Left forelimb (tissue), 1 donor: ENCODE measurements at places on chromosomes 1 and 21.
A peak's percentile ranks its signal among the peaks of the same experiment; 100 is the strongest.

- DNase-seq: no peak
Measured at GRCh38 chr1:83901547-83902155, 97.3 kb downstream of the TTLL7 start.

DNA sequence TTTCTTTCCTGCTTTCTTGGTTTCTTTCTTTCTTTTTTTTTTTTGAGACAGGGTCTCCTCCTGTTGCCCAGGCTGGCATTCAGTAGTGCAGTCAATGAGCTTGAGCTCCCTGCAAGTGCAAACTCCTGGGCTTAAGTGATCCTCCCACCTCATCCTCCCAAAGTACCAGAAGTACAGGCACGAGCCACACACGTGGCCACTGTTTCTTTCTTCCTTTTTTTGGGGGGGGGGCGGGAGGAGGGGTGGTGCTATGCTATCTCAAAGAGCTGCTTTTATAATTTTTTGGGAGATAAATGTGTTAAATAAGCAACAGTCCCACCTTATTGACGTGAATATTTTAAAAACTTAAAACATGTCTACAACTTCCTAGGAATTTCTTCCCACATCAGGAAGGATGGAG, 42.2 kb downstream of the AK4 start:
- no peak for DNase-seq

DNA sequence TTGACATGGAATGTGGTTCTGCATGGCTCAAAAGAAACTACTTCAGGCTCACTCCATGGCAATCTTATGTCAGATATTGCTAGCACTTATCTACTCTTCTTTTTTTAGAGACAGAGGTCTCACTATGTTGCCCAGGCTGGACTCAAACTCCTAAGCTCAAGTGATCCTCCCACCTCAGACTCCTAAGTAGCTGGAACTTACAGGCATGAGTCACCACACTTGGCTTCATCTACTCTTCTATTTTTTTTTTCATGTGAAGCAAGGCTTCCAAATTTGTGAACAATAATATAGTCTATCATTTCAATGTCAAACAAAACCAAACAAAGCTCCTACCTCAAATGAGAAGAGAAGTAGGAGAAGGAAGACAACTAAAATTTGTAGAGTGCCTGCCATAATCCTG, 7.5 kb upstream of the PSEN2 start:
- DNase-seq: no peak

- DNase-seq: no peak
Measured at GRCh38 chr1:95415146-95415545, 181.1 kb downstream of the RWDD3 start.

GRCh38 chr1:205668951-205669340, 11.4 kb downstream of the SLC45A3 start:
- no peak for DNase-seq

DNA sequence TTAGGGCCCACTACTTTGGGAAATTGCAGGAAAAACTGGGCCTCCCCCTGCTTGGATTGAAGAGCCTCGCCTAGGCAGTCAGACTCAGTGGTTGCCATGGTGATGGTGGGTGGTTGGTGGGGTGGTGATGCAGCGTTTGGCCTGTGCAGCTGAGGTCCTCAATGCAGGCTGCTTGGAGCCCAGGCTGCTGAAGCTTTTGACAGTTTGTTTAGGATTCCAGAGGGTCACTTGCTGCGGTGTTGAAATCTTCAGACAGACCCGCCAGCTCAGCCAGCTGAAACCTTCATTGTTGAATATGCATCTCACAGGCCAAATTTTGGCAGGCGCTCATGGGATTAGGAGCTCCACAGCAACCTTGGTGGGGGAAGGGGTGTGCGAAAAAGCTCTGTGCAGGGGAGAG, 67.9 kb downstream of the CACNA1E start:
- no peak for DNase-seq

- no peak for DNase-seq
Measured at GRCh38 chr1:223068900-223069665, 74.0 kb downstream of the TLR5 start.

- no peak for DNase-seq
Measured at GRCh38 chr1:39238476-39238875, 34.0 kb downstream of the MACF1 start.

- peak; percentile 28 for DNase-seq
Measured at GRCh38 chr1:153428073-153428638, 11.8 kb downstream of the S100A7A start.

DNA sequence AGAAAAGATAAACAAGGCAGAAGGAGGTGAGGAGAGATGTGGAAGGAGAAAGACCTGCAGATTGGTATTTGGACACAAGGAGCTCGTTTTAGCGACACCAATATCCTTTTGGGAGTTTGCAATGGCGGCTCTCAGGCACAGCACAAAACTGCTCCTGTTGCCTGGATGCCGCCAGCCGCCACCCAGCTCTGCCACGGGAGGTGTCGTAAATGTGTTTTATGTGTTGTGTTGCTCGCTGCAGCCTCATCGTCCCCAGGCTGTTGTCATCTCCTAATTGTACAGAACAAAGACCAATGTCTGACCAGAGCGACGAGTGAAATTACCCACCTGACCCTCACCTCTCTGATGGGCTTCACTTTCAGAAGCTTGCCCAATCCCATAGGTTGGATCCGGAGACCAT, 96.6 kb upstream of the ZNF281 start:
- no peak for DNase-seq

- DNase-seq: no peak
Measured at GRCh38 chr1:113415310-113416070, 25.2 kb downstream of the MAGI3 start.

DNA sequence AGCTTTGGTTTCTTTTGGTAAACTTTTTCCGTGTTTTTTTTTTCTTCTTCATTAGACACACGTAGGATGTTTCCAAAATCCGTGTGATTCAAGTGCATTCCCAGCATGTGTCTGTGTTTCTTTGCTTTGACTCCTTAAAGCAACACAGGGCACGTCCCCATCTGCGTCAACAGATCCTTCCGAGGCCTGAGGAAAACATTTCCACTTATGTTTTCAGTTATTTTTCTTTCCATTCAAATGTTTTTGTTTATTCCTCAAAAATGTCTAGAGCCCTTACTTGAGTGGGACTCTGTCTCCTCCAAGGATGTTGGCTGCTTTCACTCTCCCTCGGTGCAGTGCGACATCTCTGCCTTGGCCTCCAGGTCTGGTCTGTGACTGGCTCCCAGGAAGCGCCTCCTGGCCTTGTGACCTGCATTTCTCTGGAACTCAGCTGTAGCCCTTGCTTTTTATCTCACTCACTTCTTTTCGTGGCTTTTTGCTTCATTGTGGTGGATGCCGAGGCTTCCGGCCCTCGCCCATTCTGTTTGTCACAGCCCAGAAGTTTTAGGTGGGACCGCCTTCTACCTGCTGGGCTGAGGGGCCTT, 31.3 kb upstream of the SLC19A1 start:
- DNase-seq: peak; percentile 51

- DNase-seq: no peak
Measured at GRCh38 chr21:43937051-43937832, 72.2 kb downstream of the AGPAT3 start.

GRCh38 chr21:39523399-39523798, 71.6 kb downstream of the SH3BGR start:
- no peak for DNase-seq

DNA sequence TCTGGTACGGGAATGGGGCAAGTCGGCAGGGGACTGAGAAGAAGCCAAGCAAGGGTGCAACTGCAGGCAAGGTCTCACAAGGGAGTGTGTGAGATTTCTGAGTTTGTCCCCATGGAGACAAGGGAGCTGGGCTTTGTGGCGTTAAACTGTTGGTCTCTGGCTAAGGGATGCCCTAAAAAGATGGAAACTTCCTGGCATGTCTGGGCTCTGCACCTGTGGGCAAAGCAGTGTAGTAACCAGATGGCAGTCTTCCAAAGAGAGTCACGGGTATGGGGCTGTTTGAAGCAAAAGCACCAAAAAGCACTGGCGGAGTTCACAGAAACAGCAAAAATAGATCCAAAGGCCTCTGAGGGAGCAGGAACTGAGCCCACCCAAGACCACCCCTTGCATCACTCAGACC, 104.8 kb upstream of the SLC44A3 start:
- DNase-seq: no peak

GRCh38 chr1:20078171-20078651, 8.2 kb downstream of the PLA2G5 start:
- DNase-seq: no peak

DNA sequence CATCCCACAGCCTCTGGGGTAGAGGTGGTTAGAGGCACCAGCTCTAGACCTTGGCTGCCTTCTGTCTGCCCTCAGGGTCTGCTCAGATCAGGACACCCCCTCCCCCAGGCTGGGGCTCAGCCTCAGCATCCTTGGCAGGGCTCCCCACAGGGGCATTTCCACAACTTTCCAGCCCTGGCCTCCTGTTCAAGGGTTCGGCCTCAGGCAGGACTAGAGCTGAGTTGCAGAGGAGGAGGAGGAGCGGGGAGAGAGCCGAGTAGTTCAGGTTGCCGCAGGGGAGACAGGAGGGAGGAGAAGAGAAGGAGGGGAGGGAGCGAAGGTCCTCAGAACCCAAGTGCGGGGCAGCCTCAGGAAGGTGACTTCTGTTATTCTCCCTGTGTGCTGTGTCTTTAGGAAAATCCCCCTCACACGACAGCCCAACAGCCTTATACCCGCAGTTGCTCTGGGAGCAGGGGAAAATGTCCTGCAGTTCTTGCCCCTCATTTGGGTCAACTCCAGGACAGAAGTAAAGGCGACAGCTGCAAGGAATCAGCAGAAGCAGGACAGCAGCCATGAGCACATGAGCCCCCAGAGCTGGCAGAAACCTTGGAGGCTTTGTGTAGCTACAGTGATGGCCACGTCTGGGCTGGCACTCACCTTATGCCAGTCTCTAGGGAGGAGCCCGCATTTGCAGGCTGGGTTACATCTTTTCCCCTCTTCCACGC, 46.5 kb upstream of the TENT5B start:
- no peak for DNase-seq

- peak; percentile 45 for DNase-seq
Measured at GRCh38 chr1:205536759-205537361, 32.4 kb downstream of the CDK18 start.

- DNase-seq: no peak
Measured at GRCh38 chr21:15837645-15838044, 107.9 kb downstream of the USP25 start.

DNA sequence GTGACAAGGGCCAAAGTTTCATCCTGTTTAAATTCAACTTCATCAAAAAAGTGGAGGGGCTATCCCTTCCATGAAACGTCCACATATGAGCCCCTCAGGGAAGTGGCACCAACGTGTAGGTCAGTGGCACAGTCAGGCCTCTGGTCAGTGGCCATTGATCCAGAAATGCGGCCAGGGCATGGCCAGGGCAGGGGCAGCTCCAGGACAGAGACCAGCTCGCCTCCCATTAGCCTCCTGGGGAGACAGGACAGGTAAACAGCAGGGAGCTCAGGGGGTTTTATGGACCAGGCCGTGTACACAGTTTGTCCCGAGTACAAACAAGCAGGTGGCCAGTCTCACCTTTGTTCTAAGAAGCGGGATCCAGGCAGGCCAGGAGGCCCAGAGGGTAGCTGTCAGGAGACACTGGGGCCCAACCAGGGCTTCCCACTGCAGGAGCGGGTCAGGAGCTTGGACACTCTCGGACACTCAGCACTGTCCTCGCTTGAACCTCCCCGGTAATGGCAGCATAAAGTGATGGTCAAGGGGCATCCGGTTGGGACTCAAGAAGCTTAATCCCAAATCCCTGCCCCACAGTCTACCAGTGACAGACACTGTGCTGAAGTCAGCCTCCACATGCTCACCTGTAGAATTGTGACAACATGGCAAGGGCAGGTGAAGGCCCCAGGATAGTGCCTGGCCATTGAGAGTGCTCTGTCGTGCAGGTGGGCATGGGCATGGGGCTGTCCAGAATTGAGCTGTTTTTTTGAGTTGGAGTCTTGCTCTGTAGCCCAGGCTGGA, 144.1 kb upstream of the ERRFI1 start:
- DNase-seq: no peak

DNA sequence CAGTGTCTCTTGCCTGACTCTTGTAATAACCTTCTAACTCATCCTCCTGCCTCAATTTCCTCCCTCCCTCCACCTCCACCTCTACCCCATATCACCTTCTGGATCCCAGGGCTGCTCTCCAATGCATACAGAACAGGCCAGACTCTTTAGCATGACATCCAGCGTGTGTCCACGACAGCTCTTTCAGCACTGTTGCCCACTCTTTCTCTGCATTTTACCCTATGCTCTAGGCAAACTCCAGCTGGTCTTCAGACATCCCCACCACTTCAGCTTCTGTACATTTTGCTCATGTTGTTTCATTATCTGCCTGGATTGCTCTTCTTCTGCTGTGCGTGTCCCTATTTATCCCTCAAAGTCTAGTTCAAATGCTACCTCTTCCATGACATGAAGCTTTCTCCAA, 4.8 kb downstream of the INKA2 start:
- no peak for DNase-seq

DNA sequence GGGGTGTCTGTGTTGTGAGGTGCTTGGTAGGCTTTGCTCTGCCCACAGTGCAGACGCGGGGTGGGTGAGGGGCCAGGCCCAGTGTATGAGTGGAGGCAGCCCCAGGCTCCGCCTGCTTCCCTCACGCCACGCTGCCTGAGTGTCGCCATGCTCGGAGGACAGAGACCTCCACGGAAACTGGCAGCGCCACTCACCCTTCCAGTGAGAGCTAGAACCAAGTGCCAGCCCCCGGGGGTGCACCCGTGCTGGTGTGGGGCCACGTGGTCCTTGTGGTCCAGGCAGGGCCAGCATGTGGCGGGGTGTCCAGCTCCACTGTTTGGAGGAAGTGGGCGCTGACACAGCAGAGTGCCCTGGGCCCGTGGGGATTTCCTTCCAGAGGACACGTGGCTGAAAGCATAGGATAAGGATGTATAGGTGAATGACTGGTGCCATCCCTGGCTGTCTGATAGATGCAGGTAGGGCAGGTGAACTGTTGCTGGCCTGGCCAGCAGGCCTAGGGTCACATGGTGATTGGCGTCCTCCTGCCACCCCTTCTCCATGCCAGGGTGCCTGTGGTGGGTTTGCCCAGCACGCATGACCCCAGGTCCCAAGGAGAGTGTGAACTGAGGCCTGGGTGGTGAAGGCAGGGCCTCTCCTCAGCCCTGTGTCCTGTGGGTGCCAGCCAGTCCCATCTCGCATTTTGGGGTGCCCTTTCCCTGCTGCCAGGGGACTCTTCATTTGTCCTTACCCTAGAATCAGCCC, 3.8 kb downstream of the LRRC3 start:
- DNase-seq: no peak

GRCh38 chr1:27596261-27596660, 7.7 kb downstream of the AHDC1 start:
- peak; percentile 62 for DNase-seq

DNA sequence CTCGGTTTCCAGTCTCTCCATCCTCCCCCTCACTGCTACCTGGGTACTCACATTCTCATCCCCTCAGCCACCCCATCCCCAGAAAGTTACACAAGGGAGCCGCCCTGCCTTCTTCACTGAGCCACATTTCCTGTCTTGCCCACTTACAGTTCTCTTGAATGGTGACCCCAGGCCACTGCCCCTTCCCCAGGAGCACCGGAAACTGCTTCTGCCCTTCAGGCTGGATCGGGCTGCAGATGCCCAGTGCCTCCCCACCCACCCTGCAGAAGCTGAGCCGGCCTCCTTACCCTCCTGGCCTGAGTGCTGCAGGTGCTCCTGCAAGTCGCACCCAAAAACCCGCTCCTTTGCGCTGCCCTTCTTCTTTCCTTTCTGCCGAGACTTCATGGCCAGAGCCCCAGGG, 450 bp downstream of the ARHGAP30 start:
- DNase-seq: no peak

GRCh38 chr1:226123591-226124471, 61.3 kb downstream of the H3-3A start:
- peak; percentile 36 for DNase-seq

- peak; percentile 70 for DNase-seq
Measured at GRCh38 chr1:39576016-39576657, 453 bp downstream of the PABPC4 start.
